ENCODE measurements at places on chromosomes 6 and 20.
A peak's percentile ranks its signal among the peaks of the same experiment; 100 is the strongest.

- DNase-seq, result no peak
Observed at GRCh38 chr6:113121571-113121970, 735.6 kb upstream of the MARCKS start.

DNA sequence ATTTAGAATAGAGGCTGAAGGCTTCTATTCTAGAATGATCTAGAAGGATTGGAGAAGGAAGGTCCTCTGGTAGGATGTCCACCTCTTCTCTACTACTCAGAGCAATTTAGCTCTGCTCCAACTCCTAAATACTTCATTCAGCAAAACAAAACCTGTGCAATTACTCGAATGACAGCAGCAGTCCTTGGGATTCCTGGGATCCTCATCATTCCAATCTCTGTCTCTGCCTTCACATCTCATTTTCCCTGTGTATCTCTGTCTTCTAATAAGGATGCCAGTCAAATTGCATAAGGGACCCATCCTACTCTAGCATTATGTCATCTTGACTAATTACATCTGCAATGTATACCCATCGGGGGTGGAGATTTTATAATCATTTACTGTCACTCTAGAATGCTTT, 5.5 kb upstream of the AIG1 start:
- DNase-seq, result no peak

GRCh38 chr20:22449188-22449973, 135.0 kb downstream of the FOXA2 start:
- no peak for DNase-seq

- no peak for DNase-seq
Observed at GRCh38 chr6:25392372-25392771, 113.2 kb downstream of the CARMIL1 start.

DNA sequence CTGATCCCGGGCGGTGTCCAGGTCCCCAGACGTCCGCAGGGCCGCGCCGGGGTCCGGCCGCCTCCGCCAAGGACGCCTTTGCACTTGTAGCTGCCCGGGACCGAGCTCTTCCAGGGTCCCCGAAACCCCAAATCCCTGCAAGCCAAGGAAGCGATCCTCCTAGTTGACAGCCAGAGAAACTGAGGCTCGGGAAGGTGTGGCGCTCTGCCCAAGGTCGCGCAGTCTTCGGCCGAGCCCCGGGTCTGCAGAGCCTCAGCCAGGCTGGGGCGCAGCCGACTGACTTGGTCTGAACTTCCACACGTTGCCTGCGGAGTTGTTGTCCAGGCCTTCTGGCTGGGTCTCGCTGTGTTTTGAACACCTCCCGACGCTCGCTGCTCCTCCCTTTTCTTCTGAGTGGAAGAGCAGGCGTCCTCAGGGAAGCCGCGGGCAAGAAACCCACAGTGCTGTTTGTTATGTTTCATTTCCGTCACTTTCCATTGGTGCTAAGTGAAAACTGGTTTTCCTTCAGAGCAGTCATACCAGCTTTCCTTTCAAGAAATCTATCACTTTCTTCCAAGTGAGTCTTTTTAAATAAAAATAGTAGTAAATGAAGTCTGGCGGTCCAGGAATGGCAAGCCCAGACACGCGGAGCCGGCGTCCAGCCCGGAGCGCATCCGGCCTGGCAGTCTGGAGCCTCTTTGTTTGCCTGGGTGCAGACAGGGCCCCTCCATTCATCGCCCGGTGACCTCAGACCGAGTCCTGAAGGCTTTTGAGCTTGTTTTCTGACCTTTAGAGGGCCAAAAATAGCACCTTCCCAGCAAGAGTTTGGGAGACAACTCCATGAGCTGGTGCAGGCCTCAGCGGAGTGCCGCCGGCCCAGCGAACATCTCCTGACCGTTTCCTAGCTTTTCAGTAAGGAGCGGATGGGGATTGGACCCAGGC, 698 bp downstream of the FAM210B start:
- DNase-seq, result peak; percentile 14

DNA sequence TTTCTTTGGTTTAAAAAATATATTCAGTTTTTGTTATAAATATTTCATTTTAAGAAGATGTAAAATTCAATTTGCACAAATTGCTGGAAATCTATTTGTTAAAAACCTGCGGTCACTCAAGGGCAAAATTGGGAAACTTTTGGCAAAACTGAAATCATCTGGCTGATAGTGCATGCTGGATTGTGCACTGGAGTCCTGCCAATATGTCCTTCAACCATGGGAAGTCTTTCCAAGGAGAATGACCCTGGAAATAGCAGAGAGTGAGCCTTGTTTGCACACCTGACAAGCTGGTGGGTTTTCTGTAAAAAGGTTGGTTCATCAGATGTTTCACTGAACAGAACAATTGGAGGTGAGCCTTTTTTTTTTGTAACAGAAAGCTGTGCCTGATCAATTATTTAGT, 413.5 kb downstream of the BTBD3 start:
- DNase-seq, result no peak

DNA sequence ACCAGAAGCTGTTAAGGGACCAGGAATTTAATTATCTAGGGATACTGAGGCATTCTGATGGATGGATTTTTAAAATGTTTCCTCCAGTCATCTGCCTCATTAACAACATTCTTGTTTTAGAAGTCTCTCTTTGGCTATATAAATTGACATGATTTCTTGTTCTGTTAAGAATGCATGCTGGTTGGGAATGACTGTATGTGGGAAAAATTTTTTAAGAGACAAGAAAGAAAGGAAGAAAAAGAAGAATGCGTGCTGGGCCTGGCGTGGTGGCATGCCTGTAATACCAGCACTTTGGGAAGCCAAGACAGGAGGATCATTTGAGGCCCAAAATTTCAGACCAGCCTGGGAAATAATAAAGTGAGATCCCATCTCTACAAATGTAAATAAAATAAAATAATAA, 203.6 kb downstream of the GJA1 start:
- no peak for DNase-seq

DNA sequence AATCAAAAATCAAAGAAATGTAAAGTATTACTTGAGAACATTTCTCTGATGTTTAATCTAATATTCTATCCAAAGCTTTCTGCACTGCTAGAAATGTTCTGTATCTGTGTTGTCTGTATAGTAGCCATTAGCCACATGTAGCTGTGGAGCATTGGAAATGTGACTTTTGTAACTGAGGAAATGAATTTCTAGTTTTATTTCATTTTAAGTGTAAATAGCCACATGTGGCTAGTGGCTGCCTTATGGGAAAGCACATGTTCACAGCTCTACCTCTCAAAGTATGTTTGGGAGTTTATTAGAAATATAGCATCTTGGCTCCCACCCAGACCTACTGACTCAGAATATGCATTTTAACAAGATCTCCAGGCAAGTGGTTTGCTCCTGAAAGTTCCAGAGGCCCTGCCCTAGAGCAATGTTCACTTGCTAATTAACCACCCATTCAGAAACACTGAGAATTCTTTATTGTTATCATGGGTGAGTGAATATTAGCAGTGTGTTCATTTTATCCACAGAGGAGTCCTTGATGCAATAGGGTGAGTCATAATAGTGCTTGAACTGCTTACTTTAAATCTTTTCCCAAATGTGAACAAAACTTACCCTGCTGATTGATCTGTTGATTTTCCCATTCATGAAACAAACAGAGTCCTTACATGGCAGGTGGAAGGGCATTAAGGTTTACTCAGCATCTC, 282.7 kb downstream of the PLCB1 start:
- no peak for DNase-seq

- no peak for DNase-seq
Observed at GRCh38 chr20:46605978-46606816, 45.1 kb downstream of the SLC13A3 start.

- no peak for DNase-seq
Observed at GRCh38 chr6:42374018-42374669, 77.6 kb downstream of the TRERF1 start.

- no peak for DNase-seq
Observed at GRCh38 chr6:49457771-49458170, 5.3 kb downstream of the MMUT start.

DNA sequence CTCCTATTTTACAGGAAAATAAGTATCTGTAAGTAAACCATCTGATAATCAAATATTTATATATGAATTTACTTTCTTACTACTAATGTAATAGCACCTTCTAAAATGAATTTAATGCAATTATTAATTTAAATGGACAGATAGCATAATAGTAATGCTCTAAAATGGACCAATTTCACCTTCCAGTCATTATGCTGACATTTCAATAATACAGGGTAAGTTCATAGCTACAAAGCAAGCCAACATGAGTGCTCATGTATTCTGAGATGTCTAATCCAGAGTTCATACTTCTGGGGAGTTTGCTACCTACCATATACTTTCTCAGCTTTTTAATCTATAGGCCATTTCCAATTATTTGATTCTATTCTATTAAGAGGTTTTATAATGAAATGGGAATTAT, 11.6 kb downstream of the ENPP5 start:
- DNase-seq, result no peak

GRCh38 chr6:150672800-150673199, 73.1 kb downstream of the PLEKHG1 start:
- DNase-seq, result no peak

DNA sequence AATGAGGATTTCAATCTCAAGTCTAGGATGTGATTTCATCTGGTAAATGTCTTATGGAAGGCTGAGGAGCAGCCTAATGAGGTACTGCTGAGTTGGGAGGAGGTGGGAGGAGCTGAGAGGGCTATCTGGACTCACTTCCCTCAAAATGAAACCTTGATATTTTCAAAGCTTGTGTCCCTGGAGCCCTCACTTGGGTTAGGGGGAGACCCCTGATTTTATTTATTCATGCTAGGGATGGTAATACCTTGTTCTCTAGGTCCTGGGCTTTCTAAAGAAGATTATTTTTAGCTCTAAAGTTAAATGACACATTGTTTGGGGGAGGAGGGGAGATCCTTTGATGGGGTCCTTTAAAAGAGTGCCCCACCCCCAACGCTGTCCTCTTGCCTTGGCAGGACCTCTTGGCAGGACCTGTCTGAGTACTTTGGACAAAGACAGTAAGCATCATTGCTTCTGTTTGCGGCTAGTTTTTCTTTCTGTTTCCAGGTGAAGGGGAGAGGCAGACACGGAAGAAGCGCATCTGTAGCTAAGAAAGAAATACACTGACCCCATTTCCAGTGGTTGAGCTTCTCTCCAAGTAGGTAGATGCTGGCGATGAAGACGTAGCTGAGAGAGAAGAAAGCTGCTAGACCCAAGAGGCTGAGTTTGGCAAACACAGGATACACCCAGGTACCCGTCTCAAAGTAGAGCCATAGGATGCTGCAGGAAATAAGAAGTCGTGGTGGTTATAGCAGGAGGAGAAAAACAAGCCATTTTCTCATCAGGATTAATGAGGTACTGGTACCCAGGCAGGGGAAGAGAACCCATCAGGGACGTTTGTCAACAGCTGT, 55.6 kb downstream of the ADTRP start:
- no peak for DNase-seq

DNA sequence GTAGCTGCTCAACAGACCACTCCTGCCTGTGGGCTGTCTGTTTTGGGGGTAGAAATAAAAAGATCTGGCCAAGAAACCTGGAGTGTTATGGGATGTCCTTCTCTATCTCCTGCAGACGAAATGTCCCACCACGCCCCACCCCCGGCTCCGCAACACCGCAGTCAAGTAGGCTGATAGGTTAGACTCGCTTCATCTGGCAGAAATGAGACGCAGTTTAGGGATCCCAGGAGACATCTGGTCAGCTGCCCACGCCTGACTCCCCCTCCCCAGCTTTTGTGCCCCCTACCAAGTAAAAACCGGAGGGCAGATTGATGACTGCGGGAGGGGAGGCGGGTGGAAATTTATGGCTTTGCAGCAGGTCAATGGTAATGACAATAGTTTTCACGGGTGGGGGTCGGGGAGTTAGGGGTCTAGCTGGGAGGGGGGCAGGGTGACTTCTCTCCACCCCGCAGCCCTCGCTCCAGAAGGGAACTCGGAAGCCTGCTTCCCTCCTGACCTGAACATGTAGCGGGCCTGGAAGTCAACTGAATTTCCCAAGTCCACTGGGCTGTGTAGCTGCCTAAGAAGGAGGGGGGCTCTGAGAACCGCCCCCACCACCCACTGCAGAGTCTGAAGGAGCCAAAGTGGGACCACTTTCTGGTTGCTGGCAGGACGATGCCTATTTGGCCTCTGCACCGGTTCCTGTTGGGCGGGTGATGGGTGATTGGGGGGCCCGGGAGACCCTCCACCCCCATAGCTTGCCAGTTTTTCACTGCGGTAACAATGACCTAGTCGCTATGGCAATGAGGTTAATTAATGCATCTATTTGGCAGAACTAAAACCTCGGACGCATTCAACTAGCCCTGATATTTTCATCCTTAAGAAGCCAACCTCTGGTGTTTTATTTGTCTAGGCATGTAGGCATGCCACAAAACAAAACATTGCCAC, 25.7 kb downstream of the PMEPA1 start:
- no peak for DNase-seq

- DNase-seq, result no peak
Observed at GRCh38 chr6:139313784-139314545, 22.2 kb upstream of the TXLNB start.

- DNase-seq, result no peak
Observed at GRCh38 chr20:11607047-11607446, 310.6 kb upstream of the BTBD3 start.

DNA sequence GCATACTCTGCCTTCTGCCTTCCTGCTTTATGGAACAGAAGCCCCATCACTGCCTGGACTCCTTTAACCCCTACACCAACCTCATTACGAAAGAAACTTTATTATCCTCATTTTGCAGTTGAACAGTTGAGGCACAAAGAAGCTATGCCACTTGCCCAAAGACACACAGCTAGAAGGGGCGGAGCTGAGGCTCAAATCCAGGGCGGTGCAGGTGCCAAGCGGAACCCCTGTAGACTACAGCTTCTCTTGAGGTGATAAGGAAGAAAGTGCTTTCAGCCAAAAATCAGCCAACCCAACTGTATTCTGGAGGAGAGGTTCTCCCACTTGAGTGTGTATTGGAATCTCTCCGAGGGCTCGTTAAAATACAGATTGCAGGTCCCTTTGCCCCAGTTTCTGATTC, 90.5 kb downstream of the PRND start:
- no peak for DNase-seq

DNA sequence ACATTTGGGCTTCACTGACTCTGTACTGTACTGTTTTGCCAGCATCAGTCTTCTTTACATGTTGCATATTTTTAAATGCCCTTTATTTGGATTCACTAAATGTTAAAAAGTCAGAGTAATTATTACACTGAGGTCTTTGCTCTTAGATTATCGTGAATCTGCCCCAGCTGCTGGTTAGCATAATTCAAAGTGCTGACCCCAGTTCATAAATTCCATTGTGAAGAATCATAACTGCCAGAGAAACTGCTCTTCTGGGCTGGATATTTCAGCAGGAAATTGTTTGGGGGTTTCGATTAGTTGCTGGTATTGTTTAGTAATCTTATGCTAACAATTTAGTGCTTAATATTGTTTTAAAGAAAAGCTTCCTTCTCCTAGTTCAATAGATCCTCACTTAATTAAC, 682.1 kb upstream of the MAP3K7 start:
- DNase-seq, result no peak

Data from stimulated activated CD4-positive, alpha-beta T cell treated with anti-CD3 and anti-CD28 coated beads, Interleukin-4, amount 100 ng/mL, for 1 hour (primary cell).